Stimulated activated CD4-positive, alpha-beta T cell treated with anti-CD3 and anti-CD28 coated beads, TNF-alpha, amount 100 ng/mL, for 4 hours (primary cell): ENCODE measurements at places on chromosomes 7 and 10.

GRCh38 chr7:120898715-120899499 is 41.0 kb upstream of the TSPAN12 start:
- no peak for DNase-seq

DNA sequence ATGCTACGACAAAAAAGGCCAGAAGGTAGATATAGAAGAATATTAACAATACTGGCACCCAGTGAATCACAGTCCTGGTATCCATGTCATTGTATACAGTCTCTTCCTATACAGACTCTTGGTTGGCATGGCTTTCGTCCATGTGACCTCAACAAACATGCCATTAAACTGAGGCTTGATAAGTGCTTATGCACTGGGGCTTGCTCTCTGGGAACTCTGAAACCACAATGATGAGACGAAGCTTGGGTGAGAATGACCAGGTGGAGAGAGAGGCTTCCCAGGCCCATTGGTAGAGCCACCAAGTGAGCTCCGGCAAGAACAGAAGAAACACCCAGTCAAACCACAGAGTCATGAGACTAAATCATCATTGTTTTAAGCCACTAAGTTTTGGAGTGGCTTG is 33.2 kb downstream of the PNPLA8 start:
- no peak for DNase-seq

DNA sequence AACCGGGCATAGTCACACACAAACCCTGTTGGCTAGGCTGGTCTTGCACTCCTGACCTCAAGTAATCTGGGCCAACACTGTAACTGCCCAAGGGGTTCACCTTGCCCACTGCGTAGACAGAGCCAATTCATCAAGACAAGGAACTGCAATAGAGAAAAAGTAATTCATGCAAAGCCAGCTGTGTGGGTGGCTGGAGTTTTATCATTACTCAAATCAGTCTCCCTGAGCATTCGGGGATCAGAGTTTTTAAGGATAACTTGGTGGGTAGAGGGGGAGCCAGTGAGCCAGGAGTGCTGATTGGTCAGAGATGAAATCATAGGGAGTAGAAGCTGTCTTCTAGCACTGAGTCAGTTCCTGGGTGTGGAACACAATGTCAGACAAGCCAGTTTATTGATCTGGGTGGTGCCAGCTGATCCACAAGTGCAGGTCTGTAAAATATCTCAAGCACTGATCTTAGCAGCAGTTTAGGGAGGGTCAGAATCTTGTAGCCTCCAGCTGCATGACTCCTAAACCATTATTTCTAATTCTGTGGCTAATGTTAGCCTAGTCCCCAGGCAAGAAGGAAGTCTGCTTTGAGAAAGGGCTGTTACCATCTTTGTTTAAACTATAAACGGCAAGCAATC is 15.6 kb upstream of the FXYD4 start:
- DNase-seq = no peak

DNA sequence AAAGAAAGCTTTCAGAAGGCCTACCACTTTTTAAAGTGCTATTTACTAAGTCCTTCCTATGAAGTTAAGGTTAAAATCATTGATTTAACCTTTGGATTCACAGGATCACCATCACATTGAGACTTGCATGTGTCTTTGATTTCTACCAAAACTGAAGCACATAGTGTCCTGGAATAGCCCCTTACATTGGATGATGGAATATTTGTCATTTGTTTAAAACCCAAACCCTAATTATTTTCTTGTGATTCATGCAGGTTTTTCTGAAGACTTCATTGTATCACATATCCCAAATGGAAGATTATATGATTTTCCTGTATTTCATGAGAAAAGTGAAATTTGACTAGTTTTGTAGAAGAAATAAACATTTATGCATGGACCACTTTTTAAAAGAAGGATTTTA is 3.3 kb downstream of the SEMA3A start:
- no peak for DNase-seq

DNA sequence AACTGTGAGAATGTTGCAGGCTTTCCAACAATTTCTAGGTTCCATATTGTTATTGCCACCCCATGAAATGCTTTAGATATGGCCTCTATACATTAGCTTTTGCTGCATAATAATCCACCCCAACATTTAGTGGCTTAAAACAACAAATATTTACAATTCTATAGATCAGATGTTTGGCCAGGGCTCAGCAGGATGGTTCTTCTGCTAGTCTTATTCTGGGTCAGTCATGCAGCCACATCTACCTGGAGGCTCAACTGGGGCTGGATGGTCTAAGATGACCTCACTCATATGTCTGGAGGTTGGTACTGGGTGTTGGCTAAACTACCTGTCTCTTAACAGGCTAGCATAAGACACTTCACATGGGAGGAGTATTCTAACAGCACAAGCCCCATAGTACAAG is 607.3 kb downstream of the LRMDA start:
- DNase-seq = no peak

DNA sequence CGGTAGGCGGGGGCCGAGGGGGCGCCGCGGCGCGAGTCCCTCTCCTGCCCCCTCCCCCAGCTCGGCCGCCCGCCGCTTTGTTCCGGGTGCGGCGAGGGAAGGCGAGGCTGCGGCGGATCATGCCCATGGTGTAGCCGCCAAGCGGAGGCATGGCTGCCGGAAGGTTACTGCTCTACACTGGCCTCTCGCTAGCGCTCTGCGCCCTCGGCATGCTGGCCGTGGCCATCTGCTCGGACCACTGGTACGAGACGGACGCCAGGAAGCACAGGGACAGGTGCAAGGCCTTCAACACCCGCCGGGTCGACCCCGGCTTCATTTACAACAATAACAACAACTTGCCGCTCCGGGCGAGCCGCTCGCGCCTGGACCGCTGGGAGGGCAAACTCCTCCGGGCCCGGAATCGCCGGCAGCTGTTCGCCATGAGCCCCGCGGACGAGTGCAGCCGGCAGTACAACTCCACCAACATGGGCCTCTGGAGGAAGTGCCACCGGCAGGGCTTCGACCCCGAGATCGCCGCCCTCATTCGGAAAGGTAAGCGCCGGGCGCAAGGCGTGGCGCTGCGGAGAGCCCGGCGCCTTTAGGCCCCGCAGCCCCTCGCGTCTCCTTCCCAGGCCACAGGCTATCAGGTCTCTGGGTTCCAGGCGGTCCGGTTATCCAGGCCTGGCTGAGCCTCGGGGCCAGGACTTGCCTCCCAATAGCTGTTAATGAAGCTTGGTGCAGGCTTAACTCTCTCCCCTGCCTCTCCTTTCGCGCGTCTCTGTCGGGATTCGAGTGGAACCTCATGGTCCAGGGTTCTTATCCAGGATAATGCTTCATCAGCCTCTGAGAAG is 513 bp downstream of the TMEM178B start:
- no peak for DNase-seq

GRCh38 chr7:98249106-98249505 is 2.9 kb downstream of the TECPR1 start:
- no peak for DNase-seq
